ENCODE measurements at places on chromosomes 11 and 22. TPM values are rescaled to one million over a fixed set of nuclear protein-coding genes. Genes with fewer than 3 reads are reported as not detected.

The AIP gene
- total RNA-seq, result 39.2 TPM

- peaks cover 5% of the 10 kb centered on the region for H3K4me1 ChIP-seq
- no peaks in the 10 kb centered on the region for H3K36me3 ChIP-seq
- H3K4me3 ChIP-seq, result no peak overlapping the region
- no peak for DNase-seq
These were observed 3.7 kb upstream of the PACSIN2 start for GRCh38 chr22:43018615-43019014.

DNA sequence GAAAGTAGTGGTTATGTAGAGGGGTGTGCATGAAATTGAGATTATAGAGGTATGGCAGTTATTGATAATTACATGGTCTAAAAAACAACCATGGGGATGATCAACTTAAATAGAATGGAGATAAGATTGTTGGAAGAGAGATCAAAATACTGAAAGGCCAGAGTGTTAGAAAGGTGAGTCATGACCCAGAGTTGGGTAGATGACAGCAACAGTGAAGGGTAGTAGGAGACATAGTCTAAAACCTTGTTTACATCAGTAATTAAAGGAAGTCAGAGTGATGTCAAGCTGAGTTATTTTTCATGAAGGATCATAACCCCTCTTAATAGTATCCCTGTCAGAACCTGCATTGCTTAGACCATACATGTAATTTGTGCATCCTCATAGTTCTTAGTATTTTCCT is 110.9 kb downstream of the ELP4 start:
- no peaks in the 10 kb centered on the region for H3K4me1 ChIP-seq
- H3K36me3 ChIP-seq, result no peaks in the 10 kb centered on the region
- H3K27me3 ChIP-seq, result no peaks in the 10 kb centered on the region

The GP1BB gene
- total RNA-seq, result 7.7 TPM

- H3K36me3 ChIP-seq, result no peaks in the 10 kb centered on the region
- no peaks in the 10 kb centered on the region for H3K27me3 ChIP-seq
- H3K27ac ChIP-seq, result no peak overlapping the region
- peaks cover 3% of the 10 kb centered on the region for H3K4me1 ChIP-seq
These were observed 74.3 kb downstream of the C11orf65 start for GRCh38 chr11:108393046-108393445.

DNA sequence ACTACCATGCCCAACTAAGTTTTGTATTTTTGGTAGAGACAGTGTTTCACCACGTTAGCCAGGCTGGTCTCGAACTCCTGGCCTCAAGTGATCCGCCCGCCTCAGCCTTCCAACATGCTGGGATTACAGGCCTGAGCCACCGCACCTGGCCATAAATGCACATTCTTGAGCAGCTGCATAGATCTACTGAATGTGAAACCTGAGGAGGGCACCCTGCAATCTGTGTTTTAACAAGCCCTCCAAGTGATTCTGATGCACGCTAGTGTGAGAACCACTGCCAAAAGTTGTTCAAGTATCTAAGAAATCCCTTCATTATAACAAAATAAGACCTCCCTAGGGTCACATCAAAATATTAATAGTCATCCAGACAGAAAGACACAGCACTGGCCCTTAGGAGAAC is 89.3 kb downstream of the RDX start:
- no peaks in the 10 kb centered on the region for H3K4me1 ChIP-seq
- H3K27me3 ChIP-seq, result no peaks in the 10 kb centered on the region
- no peak overlapping the region for H3K4me3 ChIP-seq
- no peak overlapping the region for H3K27ac ChIP-seq
- peaks cover 1% of the 10 kb centered on the region for H3K36me3 ChIP-seq

DNA sequence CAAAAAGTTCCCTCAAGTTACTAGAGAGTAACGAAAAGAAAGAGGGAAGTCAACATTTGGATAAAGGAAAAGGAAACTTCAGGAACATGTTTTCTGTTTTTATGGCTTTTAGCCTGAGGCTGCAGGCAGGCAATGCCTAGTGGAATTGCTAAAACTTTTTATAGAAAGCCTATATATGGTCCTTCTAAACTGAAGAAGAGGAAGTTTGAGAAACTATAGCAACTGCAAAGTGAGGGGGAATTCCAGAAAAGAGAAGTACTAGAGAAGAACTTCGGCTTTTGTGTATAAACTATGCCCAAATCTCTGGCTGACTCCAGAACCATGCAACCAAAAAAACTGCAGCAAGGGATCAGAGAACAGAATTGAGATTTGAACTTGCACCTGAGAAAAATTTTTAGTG is 74.3 kb upstream of the ARHGAP42 start:
- no peaks in the 10 kb centered on the region for H3K4me1 ChIP-seq
- no peak overlapping the region for H3K27ac ChIP-seq
- DNase-seq, result no peak
- no peaks in the 10 kb centered on the region for H3K36me3 ChIP-seq
- H3K27me3 ChIP-seq, result no peaks in the 10 kb centered on the region

- no peaks in the 10 kb centered on the region for H3K4me1 ChIP-seq
- H3K4me3 ChIP-seq, result no peak overlapping the region
- no peaks in the 10 kb centered on the region for H3K27me3 ChIP-seq
These were observed 15.2 kb upstream of the MTMR2 start for GRCh38 chr11:95939091-95939490.

- peaks cover 4% of the 10 kb centered on the region for H3K4me1 ChIP-seq
- no peak overlapping the region for H3K27ac ChIP-seq
- H3K4me3 ChIP-seq, result no peak overlapping the region
- no peaks in the 10 kb centered on the region for H3K36me3 ChIP-seq
These were observed 152.8 kb upstream of the ZBED5 start for GRCh38 chr11:11010624-11011127.

The RRM1 gene
- 79.9 TPM for total RNA-seq

DNA sequence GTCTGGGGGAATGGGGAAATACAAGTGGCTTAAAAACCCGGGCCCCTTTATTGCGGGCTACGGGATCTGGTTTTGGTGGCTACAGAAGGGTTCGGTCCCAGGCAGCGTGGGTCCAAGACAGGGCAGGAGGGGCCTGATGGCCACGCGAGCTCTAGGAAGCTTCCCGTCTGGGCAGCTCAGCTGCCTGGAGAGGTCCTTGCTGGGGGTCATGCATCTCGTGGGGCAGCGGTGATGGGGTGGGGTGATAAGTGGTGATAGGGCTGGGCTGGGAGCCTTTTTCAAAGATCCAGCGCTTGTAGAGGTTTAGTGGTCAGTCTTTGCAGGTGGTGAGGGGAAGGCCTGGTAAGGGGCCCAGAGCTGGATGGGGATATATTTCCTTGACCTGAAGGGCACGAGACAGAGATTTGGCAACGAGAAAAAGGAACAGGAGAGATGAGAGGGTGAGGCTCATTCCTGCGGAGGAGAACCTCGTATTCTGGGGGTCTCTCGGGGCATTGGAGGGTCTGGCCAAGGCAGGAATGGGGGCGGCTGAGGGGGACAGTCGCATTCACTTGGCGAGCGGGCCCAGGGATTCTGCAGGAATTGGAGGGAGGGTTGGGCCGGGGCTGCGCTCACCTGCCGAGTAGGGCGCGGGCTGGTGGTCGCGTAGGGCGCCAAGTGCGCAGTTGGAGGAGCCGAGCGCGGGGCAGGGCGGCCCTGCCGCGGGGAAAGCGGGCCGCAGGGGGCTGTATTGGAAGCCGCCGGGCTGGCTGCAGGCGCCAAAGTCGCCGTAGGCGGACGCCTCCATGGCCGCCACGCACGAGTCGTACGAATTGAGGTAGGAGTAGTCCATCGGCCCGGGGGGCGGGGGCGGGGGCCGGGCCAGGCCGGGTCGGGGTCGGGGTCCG is 560 bp downstream of the PHOX2A start:
- peaks cover 49% of the 10 kb centered on the region for H3K27me3 ChIP-seq
- H3K4me1 ChIP-seq, result peaks cover 14% of the 10 kb centered on the region
- H3K4me3 ChIP-seq, result peak overlapping the region; percentile 50
- H3K36me3 ChIP-seq, result peaks cover 5% of the 10 kb centered on the region
- H3K27ac ChIP-seq, result no peak overlapping the region

DNA sequence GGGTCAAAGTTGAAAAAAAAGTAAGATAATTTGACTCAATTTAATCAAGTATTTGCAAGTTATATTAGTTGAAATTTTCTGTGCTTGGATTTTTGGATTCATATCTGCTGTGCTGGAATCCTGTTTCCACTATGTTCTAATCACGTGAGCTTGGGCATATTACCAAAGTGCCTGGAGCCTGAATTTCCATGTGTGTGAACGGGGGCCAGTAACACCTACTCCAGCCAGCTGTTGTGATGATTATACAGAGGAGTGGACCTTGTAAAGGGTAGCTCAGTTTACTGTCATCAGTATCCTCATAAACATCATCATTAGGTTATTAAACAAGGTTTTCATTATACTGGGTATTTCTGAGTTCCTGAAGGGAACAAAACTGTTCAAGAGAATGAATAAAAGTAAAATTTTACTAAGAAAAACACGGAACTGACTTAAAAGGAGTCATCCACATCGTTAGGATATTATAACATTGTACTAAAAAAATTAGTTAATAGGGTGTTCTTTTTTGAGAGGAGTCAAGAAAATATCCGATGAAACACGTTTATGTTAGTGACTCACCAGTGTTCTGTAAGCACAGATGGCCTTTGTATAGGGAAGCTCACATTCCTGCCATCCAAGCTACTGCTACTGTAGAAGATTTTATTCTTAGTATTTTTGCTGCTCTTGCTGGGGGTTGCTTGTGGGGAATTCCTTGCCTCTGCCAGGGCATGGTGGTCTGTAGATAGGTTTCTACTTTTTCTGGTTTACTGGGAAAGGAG is 144.1 kb downstream of the ARHGAP42 start:
- H3K27ac ChIP-seq, result peak overlapping the region; percentile 69
- no peak for DNase-seq
- no peak overlapping the region for H3K4me3 ChIP-seq
- H3K36me3 ChIP-seq, result no peaks in the 10 kb centered on the region

The PKNOX2 gene
- total RNA-seq, result 39.9 TPM

GRCh38 chr11:121152764-121153163 is 51.7 kb downstream of the TECTA start:
- no peaks in the 10 kb centered on the region for H3K27me3 ChIP-seq
- DNase-seq, result no peak
- no peaks in the 10 kb centered on the region for H3K36me3 ChIP-seq
- H3K4me3 ChIP-seq, result no peak overlapping the region
- H3K4me1 ChIP-seq, result no peaks in the 10 kb centered on the region

Measured in progenitor cell of endocrine pancreas (in vitro differentiated cells).